ENCODE measurements at places on chromosomes 7 and 10.

- DNase-seq: no peak
Observed at GRCh38 chr10:59903871-59904270, 2.5 kb downstream of the CCDC6 start.

DNA sequence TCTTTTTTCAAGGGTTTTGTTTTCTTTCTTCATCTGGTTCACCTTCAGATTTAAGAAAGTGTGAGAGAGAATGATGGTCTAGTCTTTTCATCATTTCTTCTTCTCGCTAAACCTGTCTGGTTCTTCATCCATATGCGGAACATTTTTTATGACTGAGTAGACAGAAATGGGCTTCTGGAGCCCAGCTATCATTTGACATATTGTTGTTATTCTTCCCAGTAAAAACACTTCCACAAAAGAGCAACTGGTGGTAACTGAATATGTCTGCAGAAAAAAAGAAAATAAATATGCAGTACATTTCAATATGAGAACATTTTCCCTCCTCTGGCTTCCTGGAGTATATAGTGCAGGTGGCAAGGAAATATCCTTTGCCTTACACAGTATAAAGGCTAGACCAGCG, 209.5 kb downstream of the JCAD start:
- DNase-seq: no peak

- DNase-seq: no peak
Observed at GRCh38 chr10:62861507-62861906, 45.3 kb upstream of the EGR2 start.

DNA sequence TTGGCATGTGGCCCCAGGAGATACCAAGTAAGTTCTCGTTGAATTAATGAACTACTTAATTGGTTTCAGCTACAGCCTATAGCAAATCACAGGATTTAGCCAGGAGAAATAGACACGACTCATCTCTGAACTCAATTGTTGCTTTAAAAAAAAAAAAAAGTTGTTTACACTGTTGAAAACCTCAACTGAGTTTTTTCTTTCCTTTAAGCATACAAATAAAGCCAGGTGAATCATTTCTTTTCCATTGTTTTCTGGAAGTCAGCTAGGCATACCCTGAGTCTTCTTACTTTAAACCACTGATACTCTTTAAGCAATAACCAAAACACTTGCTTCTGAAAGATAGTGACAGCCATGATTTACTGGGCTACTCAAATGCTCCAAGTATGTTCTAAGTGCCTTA, 755 bp downstream of the FRMPD2 start:
- no peak for DNase-seq

DNA sequence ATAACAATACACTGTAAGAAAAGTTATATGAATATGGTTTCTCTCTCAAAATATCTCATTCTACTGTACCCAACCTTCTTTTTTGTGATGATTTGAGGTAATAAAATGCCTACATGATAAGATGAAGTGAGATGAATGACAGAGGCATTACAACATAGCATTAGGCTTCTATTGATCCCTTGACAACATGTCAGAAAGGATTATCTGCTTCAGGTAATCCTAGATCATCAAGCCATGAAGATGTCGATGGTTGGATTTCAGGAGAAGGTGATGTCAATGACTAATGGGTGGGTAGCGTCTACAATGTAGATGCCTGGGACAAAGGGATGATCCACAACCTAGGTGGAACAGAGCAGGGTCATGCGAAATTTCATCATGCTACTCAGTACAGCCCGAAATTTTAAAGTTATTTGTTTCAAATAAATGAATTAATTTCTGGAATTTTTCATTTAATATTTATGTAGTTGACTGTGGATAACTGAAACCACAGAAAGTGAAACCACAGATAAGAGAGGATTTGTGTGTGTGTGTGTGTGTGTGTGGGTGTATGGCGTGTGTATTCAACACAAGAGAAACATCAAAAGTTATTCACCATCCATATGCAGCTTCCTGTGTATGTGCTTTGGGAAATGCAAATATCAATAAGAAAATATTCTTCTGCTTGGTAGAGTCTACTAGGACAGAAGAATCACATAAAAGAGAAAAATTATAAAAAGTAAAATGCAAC, 77.0 kb downstream of the MAGI2 start:
- DNase-seq: no peak

- DNase-seq: no peak
Observed at GRCh38 chr10:119406601-119407253, 135.8 kb downstream of the RGS10 start.

GRCh38 chr10:29239569-29240472, 49.0 kb upstream of the LYZL1 start:
- peak; percentile 21 for DNase-seq

- no peak for DNase-seq
Observed at GRCh38 chr10:127905001-127905847, 1.7 kb upstream of the PTPRE start.

GRCh38 chr10:113047963-113048781, 98.1 kb downstream of the TCF7L2 start:
- no peak for DNase-seq

GRCh38 chr10:125049216-125049881, 107.4 kb downstream of the ZRANB1 start:
- DNase-seq: no peak

GRCh38 chr7:7706101-7706511, 12.3 kb downstream of the RPA3 start:
- DNase-seq: no peak

- no peak for DNase-seq
Observed at GRCh38 chr10:127320176-127320575, 123.8 kb upstream of the INSYN2A start.

DNA sequence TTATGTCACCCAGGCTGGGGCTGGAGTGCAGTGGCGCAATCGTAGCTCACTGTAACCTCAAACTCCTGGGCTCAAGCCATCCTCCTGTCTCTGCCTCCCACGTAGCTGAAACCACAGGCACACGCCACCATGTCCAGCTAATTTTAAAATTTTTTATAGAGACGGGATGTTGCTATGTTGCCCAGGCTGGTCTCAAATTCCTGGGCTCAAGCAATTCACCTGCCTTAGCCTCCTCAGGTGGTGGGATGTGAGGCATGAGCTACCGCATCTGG, 123.2 kb upstream of the PARD3 start:
- no peak for DNase-seq

GRCh38 chr10:96321822-96322221, 17.6 kb downstream of the DNTT start:
- DNase-seq: no peak

GRCh38 chr10:30059209-30060107, at the start of gene JCAD:
TSS of gene JCAD (minus strand) at chr10:30059586. CDS start at chr10:30047812, 11,774 bp downstream.
- no peak for DNase-seq

- DNase-seq: no peak
Observed at GRCh38 chr7:127884066-127884559, 147.1 kb downstream of the LRRC4 start.

- no peak for DNase-seq
Observed at GRCh38 chr10:131852176-131852822, 48.5 kb upstream of the PPP2R2D start.

- no peak for DNase-seq
Observed at GRCh38 chr10:52566471-52567246, 205.9 kb downstream of the MBL2 start.

- DNase-seq: peak; percentile 81
Observed at GRCh38 chr7:12210179-12211053, 678 bp upstream of the TMEM106B start.

GRCh38 chr10:30398788-30399187, 35.2 kb upstream of the MAP3K8 start:
- no peak for DNase-seq

GRCh38 chr10:12355384-12355783, 6.0 kb downstream of the CAMK1D start:
- DNase-seq: no peak

DNA sequence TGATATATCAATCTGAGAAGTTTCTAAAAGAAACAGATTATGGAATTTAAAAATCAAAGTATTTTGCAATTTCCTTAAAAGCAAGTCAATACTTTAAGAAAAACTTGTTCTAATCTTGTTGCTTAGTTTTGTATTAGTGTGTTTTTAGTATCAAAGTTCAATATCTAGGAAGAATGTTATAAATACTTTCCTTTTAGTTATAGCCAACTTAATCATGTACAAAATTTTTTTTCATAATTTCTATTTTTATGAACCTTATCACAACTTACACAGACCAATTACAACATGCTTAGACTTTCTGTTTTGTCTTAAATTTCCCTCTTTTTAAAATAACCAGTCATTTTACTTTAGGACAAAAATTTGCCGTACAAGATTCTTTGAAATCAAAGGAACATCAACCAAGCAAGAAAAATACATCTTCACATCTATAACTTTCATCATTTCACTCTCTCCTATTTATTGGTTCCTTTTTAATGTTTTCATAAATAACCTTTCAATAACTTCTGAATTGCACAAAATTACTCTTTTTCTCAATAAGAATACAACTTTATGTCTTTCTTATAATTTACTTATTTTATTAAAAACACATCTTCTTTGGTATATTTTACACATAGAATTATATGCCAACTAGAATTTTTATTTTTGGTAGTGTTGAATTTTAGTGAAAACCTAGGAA, 308.2 kb upstream of the GLI3 start:
- DNase-seq: no peak

DNA sequence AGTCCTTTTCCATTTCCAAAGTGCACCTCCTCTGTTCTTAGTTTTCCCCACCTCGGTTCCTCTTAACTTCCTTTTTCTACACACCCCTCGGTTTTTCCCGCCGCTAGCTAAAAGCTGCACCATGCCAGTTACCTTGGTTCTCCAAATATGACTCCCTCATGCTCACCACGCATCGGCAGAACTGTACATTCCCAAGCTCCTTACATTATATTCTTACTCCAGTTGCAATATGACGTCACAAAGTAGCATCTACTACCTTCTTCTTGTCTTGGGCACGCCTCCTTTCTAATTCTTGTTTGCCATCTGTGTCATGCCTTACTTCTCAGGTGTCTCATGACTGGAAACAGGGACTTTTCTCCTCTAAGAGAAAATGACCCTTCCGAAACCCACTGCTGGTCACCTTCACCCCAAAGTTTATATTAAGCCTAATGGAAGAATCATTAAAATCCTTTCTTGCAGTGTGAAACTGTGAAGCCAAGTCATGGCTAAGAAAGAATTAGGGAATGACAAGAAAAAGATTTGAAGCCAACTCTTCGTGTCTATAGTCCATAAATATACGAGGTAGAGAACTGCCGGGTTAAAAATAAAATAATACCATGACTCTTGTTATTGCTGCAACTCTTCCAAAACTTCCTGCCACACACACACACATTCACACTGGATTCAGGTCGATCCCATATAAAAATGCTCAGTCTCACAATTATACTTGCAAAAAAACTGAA, 1.7 kb downstream of the ESYT2 start:
- DNase-seq: no peak

DNA sequence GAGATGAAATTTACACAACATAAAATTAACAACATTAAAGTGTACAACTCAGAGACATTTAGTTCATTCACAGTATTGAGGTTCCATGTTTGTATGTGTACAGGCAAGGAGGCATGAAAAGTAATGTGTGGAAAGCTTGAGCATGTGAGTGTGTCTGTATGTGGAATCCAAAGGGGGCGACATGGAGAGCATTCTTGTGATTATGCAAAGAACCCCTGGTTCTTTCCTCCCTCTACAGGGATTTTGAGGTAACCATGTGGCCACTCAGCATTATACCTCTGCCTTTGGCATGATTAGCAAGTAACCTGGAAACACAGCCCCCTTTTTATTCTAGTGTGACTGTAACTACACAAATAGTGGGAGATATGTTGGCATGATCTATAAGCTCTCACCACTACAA, 21.0 kb downstream of the OR2F1 start:
- no peak for DNase-seq

GRCh38 chr7:148696787-148697186, 1.9 kb upstream of the CUL1 start:
- no peak for DNase-seq

DNA sequence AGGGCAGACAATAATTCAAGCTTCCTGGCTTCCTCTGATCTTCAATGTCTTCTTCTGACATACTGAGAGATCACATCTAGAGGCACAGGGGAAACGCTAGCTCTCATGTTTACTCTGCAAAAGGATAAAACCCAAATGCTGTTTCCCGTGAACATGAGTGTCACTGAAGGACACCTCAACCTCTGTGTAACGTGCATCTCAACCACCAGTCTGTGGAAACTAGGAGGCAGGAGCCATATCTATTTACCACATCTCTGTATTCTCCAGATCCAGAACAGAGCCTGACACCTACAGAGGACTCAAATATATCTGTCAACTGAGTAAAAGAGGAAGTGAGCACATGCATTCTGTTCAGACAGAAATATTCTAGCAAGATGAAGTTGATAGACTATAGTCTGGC, 140.3 kb upstream of the TARP start:
- no peak for DNase-seq
